GM04504 (cell line): ENCODE measurements at places on chromosomes 6 and 20.

DNA sequence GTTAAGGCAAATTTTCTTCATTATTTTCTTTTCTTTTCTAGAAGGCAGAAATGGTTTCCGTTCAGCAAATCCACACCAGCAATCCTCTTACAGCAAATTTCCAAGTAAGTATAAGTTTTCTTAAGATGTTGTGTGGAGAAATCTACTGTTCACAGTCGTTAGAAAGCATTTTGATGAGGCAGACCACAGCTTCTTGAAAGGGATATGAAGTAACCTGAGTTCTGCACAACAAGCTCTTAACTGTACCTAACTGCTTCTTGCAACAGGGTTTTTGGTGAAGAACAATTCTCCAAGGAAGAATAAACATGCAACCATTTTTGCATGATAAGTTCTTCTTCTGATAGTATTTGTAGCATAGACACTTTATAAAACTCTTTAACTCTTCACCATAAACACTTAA lies 45.3 kb upstream of the STXBP5 start:
- no peak for DNase-seq

GRCh38 chr6:56550301-56550700 lies 92.4 kb downstream of the DST start:
- DNase-seq = no peak

- DNase-seq = no peak
Measured at GRCh38 chr6:12577124-12577850, 139.3 kb upstream of the PHACTR1 start.

- no peak for DNase-seq
Measured at GRCh38 chr6:19424853-19425252, 412.3 kb upstream of the ID4 start.

DNA sequence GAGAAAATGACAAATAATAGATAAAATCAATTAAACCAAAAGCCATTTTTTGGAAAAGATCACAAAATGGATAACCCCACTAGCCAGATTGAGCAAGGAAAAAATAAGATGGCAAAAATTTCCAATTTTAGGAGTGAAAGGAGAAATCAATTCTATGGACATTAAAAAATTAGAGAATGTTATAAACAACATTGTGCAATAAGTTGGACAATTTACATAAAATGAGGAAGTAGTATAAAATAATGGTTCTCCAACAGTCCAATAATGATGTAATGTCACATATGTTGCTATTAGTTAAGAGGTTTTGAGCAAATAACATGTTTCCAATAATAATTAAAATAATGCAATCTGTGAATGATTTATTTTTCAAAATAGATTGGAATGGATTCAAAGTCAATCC lies 3.1 kb upstream of the SNAP91 start:
- no peak for DNase-seq

GRCh38 chr6:120854583-120854982 lies 479.7 kb downstream of the TBC1D32 start:
- no peak for DNase-seq

- DNase-seq = no peak
Measured at GRCh38 chr6:39102071-39102820, 12.7 kb downstream of the SAYSD1 start.

- DNase-seq = no peak
Measured at GRCh38 chr6:52087498-52087999, at the start of gene PKHD1. TSS of gene PKHD1 (minus strand) at chr6:52087613. CDS start at chr6:52084933, 2,680 bp downstream.
